NCI-H1105 treated with DMSO at 0.1 percent for 48 hours (cell line): ENCODE measurements at places on chromosomes 12 and 14.

DNA sequence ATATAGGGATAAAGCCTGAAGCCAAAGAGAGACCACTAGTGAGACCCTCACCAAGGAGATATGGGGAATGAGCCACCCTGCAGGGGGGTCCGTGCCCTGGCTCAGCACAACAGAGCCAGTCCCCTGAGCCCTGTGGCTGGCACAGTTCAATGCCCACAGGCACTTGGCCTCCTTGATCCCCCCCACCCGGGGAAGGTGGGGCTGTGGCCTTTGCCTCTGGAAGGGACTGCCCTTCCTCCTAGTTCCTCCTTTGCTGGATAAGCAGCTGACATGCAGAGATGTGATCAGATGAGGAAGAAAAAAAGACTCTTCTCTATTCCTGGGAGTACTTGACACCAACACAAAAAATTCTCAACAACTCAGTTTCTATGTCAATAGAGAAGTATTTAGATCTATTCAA is 19.9 kb downstream of the TTC7B start:
- DNase-seq, result no peak

DNA sequence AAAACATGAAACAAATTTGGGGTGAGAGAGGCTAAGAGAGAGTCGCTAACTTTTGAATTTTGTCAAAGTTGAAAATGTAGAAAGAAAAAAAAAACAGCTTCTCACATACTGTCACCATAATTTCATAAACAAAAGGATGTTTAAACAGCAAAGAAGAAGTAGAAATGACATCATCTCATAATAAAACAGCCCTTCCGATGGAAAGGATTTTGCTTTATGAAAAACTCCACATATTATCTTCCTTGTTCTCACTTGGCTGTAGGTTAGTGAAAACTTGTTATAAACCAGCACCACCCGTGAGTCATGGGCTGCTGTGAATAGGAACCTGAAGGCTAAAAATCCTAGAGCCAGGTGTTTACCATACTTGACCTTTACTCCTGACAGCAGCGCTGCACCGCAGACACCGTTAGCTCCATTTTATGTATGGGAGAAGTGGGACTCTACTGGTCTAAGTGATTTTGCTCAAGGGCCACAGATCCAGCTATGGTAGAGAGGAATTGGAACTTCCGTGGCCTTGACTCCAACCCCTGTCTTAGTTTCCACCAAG is 63.0 kb upstream of the VRK1 start:
- no peak for DNase-seq

- no peak for DNase-seq
Observed at GRCh38 chr12:68539615-68539952, 71.1 kb upstream of the RAP1B start.

DNA sequence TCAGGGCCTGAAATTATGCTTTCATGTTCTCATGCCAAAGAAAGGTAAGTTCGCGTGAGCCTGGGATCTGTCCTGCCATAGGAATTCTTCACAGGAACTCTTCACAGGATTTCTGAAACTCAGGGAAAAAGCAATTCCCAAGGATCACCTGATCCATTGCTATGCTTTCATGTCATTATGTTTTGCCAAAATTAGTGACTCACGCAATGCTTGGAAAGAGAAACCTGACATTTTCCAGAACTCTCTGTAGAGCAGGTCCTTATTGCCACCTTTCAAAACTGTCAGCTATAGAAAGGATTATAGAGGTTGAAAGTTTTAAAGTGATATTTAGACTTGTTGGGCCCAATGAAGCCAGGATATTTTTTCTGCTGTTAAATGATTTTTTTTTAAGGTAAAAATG is 6.3 kb upstream of the KCNJ8 start:
- no peak for DNase-seq

- no peak for DNase-seq
Observed at GRCh38 chr12:123096741-123097140, 54.1 kb downstream of the PITPNM2 start.

DNA sequence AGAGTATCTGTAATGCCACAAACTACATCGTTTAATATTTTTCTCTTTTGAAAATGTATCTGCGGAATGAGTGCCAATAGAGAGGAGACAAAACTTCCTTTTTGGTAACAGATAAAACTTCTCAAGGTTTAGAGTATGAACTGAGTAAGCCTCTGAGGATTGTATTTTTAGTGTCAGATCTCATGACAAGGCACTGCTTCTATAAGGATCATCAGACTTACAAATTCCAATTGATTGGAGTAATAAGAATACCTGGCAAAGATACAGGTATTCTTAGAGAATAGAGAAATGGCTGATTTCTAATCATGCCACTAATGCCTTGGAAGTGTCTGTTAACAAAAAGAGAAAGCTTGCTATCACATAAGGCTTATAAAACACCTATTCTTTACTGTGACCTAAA is 45.3 kb downstream of the SLC35F4 start:
- DNase-seq, result no peak

GRCh38 chr14:32136027-32136825 is 59.1 kb downstream of the ARHGAP5 start:
- no peak for DNase-seq

GRCh38 chr12:53097207-53097563 is 282 bp upstream of the IGFBP6 start:
- DNase-seq, result no peak

GRCh38 chr12:11635341-11635740 is 14.1 kb upstream of the ETV6 start:
- peak; percentile 7 for DNase-seq

DNA sequence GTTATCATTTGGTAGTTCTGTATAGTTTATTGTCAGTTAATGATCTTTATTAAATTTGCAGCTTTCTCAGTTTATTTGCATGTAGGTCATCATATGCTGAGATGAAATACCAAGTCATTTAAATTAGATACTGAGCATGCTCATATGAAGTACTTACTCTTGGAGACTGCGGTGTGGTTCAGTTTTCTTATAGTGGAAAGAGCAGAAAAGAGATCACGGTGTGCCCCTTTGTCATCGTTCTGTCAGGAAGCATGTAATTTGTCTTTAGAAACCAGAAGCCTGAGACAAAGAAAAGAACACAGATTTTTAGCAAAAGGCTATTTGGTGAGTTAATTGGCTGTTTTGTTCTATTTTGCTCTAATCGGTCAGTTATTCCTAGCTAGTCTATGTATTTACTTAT is 75.6 kb downstream of the PLEKHA5 start:
- DNase-seq, result no peak
